ENCODE measurements at places on chromosomes 1 and 21.
A peak's percentile ranks its signal among the peaks of the same experiment; 100 is the strongest.

DNA sequence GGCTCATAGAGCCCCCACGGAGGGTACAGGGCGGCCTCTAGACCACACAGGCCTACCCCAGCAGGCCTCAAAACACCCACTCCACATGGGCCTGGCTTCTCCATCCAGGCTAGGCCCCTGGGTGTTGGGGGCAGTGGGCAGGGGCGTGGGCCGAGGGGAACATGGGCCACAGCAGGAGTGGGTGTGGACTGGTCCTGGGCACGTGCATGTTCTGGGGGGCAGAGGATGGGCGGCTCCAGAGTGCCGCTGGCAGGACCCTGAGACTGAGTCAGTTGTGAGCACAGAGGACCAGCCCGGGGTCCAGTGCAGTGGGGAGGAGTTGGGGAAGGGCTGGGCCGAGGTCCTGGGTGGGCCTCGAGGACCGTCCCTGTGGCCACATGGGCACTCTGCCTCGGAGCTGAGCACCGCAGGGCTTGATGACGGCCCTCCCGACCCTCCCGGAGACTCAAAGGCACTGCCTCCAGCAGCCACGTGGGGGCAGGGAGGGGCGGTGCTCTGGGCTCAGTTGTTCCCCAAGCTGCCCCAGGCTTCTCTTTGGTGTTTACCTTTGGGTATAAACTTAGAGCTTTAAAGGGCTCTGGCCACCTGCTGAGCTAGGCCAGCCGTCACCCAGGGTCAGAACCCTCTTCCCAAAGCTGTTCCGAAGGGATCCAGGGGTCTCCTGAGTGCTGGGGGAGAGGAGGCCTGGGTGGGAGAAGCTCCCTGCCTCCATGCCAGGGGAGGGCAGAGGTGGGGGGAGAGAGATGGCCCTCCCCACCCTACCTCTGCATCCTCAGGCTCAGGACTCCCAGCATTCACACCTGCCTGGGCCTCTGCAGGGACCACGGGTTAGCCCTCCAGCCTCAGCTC lies 79.9 kb downstream of the MORN1 start:
- peak; percentile 59 for DNase-seq

- DNase-seq, result no peak
Observed at GRCh38 chr1:22126531-22126930, 16.4 kb downstream of the WNT4 start.

DNA sequence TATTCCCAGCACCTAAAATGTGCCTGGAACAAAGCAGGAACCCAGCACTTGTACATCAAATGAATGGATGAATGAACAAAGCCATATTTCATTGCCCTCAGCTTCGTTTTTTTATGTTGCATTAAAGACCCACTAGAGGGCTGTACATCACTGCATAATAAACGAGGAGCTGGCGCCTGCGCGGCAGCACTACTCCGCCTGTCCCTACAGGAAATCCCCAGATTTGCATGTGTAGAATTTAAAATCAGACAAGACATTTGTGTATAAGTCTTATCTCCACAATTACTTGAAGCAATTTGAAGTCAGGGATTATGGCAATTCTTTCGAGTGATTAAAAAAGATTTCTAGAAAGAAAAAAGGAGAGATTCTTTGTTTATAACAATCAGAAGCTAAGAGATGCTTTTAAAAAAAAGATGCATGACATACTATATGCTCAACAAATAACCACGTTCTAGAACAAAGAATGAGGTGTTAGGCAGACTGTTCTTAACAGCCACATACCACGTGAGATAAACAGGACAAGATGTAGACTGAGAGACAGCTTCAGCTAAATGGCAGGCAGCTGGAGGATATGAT lies 5.4 kb upstream of the NEK2 start:
- DNase-seq, result peak; percentile 81

- DNase-seq, result no peak
Observed at GRCh38 chr1:6325482-6325881, 64.6 kb upstream of the GPR153 start.

DNA sequence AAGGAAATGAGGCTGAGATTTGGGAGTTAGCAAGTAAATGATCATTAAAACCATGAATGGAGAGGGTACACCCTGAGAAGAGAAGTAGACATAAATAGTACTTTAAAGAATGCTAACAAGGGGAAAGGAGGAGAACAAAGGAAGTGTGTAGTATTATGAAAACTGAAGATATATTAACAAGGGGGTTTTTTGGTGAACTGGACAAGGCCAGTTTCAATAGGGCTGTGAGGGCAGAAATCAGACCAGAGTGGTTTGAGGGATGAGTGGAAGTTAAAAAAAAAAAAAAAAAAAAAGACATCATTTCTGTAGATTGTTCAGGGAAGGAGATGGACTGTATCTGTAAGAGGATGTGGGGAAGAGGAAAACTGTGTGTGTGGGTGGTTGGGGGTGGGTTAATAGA lies 137.1 kb downstream of the PLA2G4A start:
- no peak for DNase-seq

DNA sequence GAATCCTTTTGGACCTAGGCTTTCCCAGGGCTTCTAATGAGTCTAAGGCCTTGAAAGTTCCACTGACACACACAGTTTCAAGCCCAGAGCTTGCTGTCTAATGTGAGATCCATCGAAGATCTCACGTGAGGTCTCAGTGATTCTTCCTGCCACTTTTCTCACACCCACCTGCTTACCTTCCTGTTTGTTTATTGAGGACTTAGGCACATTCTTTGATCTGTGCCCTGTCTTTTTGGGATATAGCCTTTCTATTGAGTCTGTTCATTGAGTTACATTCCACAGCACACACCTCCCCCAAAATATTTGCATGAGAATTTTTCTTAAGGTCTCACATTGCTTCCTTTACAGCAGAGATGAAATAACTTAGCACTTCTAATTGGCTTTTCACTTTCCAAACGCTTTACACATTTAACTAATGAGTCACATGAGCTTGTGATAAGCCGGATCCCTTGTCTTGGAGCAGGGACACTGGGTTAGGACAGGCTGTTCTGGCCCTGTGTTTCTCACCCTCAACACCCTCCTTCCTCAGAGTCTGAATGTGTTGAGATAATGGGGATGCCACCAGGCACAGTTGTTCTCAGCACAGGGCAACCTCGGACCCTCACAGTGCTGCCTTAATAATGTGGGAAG lies 288.3 kb downstream of the TM2D1 start:
- no peak for DNase-seq

GRCh38 chr1:204502241-204502640 lies 7.6 kb upstream of the PIK3C2B start:
- DNase-seq, result no peak

GRCh38 chr1:236416165-236416564 lies 22.1 kb downstream of the EDARADD start:
- DNase-seq, result no peak

DNA sequence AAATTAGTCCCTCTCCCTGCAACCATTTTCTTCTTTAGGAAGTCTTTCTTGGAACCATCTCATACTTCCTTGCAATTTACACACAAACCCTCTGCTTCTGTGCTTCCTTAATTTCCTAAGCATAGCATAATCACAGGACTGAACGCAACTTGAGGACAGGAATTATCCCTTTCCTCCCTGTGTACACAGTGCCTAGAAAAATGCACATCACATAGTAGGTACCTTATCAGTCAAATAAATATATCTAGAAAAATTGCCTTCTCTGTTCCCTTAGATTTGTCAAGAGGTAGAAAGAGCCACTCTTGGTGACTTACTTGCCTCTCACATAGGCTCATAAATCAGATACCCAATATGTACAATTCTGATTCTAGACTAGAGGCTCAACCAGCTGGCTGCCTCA lies 4.9 kb downstream of the ASPM start:
- DNase-seq, result no peak

GRCh38 chr1:87426463-87427249 lies 98.0 kb downstream of the LMO4 start:
- DNase-seq, result no peak

DNA sequence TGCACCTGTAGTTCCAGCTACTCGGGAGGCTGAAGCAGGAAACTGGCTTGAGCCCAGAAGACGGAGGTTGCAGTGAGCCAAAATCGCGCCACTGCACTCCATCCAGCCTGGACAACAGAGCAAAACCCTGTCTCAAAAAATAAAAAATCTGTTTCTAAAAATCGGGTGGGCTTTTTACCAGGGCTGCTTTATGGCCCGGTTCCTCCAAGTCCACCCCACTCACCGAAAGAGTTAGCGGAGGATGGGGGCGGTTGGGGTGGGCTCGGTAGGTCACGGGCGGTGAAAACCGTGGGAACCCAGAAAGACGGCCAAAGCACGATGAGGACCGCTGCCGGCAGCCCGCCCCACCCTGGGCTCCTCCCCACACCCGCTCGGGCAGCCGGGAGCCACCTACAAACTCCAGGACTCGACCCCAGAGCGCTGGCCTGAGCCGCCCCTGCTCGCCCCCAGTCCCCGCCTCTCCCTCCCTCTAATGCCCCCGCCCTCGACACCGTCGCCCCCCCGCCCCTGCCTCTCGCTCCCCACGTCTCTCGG lies 846 bp upstream of the PER3 start:
- peak; percentile 80 for DNase-seq

DNA sequence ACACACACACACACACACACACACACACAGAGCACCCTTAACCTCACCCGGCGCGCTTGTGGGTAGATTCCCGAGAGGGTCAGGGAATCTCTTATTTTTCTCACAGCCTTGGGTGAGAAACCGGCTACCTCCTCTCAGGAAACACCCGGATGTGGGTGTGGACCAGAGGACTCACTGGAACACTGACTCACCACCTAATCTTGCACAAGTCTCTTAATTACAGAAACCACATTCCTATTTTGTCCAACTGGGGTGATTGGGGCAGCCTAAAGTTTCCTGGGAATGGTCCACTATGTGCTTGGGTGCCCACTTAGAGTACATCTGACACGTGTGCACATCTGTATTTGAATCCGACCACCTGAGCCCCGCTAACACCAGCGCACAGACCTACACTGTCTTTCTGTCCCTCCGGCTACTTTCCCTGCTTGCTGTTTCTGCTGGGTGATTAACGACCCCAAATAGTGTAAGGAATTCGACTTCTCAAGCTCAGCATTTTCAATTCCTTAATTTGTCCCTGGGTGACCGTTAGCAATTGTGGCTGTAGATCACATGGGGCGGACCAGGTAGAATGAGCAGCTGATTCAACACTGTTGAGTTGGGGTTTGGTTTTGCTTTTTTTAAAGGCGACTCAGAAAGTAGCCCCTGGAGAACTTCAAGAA lies 14.0 kb upstream of the TBX15 start:
- DNase-seq, result no peak

DNA sequence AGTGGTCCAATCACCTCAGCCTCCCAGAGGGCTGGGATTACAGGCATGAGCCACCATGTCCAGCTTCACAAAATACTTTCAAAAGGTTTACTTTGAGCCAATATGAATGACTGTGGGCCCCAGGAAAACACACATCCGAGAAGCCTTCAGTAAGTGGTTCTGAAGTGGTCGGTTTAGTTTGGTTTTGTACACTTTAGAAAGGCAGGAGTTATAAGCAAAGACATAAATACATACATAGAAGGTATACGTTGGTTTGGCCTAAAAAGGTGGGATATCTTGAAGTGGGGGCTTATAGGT lies 3.2 kb upstream of the MIB2 start:
- no peak for DNase-seq

- no peak for DNase-seq
Observed at GRCh38 chr1:55584526-55585401, 369.6 kb upstream of the USP24 start.

DNA sequence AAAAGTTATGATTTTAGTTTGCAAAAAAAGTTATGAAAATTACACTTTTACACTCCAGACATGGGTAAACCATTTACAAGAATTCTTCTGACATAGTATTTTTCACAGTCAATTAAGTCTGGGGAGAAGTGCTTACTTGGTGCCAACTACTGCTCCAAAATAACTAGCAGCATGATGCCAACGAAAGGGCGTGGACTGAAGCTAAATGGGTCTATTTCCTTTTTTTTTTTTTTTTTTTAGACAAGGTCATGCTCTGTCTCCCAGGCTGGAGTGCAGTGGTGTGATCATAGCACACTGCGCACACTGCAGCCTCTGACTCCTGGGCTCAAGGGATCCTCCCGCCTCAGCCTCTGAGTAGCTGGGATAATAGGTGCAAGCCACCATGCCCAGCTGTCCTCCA lies 43.2 kb downstream of the FMO4 start:
- no peak for DNase-seq

DNA sequence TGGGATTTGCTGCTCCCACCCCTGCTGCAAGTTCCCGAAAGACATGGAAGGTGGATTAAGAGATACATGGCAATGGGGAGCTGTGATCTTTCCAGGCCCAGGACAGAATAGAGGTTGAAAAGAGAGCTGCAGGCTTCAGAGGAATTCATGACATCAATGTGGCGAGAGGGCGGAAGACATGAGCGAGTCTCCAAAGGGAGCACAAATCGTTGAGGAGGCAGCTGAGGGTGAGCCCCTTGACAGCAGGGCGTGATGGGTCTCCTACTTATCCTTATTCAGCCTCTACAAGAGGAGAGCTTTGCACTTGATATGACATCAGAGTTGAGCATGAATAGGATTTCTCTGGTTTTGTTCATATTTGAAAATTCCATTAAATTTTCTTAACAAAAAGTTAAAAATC lies 45.5 kb upstream of the TACSTD2 start:
- DNase-seq, result no peak

Measured in T47D (cell line).